ENCODE measurements at places on chromosomes 6 and 20.
A peak's percentile ranks its signal among the peaks of the same experiment; 100 is the strongest.

DNA sequence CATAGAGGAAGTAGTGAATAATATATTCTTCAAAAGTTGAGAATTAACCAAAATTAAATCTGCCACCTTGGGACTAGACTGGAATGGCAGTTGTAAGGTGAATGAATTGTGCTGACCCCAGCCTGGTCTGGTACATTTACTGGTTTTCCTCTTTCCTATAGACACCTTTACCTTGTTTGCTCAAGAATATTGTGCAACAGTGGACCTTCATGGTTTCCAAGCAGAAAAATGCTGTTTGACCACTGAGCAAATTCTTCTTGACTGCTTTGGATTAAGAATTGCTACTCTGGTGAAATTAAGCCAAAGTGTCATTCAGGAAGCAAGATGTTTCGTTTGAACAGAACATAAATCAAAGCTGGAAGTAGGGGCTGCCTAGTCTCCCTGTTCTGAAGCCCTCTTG is 156.6 kb upstream of the TAB2 start:
- no peak for DNase-seq

GRCh38 chr20:25275813-25276532 is 28.1 kb downstream of the PYGB start:
- no peak for DNase-seq

DNA sequence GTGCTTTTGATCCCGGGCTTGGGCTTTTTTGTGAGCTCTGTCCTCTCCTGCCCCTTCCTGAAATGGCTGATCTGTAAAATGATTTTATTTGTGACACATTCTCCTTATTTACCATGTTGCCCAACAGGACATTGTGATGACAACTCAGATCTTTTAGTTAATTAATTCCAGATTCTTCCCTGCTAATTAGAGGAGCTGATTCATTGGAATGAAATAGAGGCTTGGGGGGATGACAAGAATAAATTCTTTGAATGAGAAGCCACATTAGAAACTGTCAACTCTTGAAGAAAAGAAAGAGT is 26.1 kb upstream of the GABRR1 start:
- no peak for DNase-seq

DNA sequence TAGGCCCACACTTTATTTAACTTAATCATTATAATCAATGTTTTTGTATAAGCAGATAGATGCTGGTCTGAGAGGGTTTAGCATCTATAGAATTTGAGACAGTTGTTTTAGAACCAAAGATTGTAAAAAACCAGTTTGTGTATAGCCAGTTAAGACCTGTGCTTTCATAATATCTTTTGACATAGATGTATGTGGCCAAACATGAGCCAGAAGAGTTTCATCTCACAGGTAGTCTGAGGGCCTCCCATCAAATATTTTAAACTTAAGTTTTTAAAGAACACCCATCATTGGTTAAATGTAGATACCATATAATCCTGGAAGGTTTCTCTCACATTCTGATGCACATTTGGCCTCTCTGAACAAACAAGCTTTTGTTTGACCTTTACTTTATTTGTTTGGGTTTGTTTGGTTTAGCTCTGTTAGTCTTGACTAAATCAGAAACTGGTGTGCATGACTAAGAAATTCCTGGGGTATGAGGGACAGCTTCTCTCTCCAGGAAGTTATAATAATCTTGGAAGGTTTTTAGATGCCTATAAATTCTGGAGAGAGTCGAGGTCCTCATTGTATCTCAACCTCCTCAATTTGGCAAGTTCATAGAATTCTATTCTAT is 58.0 kb upstream of the TMEM200A start:
- peak; percentile 91 for DNase-seq

DNA sequence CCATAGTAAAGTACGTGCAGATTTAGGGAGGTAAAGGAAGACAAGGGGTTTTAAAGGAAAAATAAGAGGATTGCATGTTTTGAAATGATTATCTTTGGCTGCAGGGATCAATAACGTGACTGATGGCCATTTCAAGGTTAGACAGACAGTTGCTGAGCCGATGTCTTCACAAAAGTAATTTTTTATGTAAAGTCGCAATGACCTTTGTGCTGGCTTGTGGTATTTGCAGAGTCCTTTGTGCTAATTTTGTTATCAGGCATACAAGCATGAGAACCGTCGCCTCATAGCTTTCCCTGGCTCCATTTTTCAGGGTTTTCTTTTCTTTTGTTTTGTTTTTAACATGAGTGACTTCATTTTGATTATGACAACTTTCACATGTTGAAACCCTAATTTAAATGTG is 605.7 kb upstream of the GJE1 start:
- no peak for DNase-seq

DNA sequence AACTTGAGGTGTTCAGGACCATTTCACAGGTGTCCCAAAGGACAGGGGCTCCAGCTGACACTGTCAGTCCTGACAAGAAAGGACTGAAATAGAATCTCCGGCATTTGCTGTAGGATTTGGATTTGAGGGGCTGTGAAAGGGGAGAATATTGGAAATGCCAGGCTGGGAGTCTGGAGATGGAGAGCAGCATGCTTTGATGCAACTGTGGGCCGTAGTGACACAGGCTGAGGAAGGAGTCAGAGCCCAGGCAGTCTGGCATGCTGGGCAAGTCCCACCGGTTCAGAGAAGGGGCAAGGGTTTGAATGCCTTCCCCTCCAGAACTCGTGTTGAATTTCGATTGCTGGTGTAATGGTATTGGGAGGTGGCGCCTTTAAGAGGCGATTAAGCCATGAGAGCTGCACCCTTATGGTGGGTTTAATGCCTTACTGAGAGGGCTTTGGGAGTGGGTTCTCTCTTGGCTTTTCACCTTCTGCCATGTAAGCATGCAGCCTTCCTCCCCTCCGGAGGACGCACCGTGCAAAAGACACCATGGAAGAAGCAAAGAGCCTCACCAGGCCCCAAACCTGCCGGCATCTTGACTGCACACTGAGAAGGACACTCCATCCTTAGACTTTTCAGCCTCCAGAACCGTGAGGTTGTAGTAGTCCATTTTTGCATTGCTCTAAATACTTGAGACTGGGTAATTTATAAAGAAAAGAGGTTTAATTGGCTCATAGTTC is 9.4 kb upstream of the PYGB start:
- DNase-seq = peak; percentile 73

GRCh38 chr20:9163251-9163650 is 94.4 kb downstream of the PLCB4 start:
- DNase-seq = no peak

GRCh38 chr6:153140299-153140698 is 9.2 kb upstream of the RGS17 start:
- no peak for DNase-seq

DNA sequence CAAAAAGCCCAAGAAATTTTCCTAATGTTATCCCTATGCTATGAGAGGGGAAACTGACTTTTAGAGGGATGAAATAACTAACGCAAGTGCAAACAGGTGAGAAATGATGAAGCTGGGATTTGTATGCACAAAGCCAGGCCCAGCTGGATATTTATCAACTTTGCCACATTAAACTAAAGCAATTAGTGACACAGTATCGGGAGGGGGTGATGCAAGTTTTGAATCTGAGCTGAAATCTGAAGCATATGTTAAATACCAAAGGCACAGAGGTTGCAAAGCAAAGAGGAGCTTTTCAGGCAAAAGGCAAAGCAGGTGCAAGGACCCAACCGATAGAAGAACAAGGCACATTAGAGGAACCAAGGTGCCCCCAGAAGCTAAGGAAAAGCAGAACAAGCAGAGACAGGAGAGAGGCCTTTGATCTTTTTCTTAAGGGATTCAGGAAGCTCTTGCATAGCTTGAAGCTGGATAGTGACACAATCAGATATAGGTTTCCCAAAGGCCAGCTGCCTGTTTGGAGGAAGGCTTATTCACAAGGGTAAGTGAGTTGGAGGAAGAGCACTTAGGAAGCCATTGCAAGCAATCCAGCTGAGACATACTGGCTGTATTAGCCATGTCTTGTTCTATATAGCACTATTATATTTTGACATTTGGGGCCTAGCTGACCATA is 207.5 kb downstream of the HIVEP2 start:
- peak; percentile 41 for DNase-seq

- DNase-seq = peak; percentile 89
These were observed 57.6 kb upstream of the IPCEF1 start for GRCh38 chr6:154414021-154414813.

DNA sequence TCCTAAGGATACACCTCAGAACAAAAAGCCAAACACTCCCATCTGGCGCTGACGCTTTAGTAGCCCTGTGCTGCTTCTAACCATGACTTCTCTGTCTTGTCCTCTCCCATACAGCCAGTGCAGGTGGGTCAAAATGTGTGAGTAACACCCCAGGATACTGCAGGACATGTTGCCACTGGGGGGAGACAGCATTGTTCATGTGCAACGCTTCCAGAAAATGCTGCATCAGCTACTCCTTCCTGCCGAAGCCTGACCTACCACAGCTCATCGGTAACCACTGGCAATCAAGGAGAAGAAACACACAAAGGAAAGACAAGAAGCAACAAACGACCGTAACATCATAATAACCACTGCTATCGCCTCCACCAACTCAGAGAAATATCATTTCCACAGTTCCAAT is 1.4 kb downstream of the DEFB132 start:
- DNase-seq = peak; percentile 16

GRCh38 chr6:127858727-127859391 is 42.0 kb downstream of the THEMIS start:
- no peak for DNase-seq

DNA sequence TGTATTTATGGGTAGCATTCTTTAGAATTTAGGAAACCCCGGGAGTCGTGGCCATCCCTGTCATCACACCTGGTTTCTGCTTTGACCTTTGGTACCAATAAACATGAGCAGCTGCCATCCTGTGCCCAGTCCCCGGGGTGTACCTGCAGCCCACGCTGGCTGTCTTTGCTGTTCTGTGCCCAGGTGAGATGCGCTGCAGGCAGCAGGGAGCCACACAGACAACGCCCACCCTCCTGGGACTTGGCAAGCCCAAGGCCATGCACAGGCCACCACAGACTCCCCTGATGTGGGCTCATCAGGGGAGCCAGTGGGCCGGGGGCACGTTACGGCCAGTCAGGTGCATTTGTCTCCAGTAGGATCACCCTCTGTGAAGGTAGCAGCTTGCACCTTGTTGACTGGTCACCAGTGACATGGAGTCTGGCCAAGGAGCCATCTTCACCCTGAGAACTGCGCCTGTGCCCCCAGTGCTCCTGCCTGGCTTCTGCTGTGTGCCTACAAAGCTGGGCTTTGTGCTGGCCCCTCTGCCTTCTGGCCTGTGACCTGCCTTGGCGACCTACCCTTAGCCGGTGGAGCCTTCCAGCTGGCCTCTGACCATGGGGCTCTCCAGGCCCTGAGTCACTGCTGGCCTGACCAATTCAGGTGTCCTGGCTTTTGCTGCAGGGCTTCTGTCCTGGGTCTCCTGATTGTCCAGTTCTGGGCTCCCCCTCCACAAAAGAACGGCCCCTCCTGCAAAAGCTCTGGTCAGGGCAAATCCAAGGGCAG is 14.2 kb upstream of the UNC93A start:
- DNase-seq = no peak

GRCh38 chr20:6053776-6054688 is at the start of gene LRRN4:
Gene LRRN4 (minus strand): TSS chr20:6054060. CDS start chr20:6052799, 1,261 bp downstream.
- DNase-seq = peak; percentile 26

DNA sequence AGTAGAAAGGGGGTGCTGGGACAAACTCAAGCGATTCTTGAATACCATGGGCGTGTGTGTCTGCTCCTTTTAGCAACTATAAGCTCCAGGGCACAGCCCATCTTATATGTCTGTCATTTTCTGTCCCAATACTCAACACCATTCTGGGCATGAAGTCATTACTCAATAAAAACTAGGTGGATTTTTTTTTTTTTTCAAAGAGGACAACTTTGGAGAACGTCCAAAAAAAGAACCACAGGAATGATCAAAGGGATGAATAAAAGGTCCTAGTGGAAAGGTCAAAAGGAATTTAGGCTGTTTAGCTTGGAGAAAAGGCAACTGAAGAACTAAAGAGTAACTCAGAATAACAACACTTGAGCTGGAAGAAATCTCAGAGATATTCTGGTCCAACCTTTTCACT is 24.4 kb downstream of the UQCC1 start:
- peak; percentile 63 for DNase-seq

- no peak for DNase-seq
These were observed 545 bp downstream of the SLC35D3 start for GRCh38 chr6:136922685-136923006.

DNA sequence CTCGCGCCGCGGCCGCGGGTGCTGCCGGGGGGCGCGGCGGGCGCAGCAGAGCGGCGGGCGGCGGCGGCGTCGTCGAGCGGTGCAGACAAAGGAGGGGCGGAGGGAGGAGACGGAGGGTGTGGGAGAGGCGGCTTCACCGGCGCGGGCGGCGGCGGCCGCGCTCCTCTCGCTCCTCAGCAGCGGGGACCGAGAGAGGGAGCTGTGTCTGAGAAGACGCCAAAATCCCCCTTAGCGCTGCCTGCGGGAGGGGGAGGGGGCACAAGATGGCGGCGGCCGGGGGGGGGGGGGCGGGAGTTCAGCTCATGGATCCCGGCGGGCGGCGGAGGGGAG is 296 bp downstream of the ADNP start:
- no peak for DNase-seq

- no peak for DNase-seq
These were observed 68.7 kb downstream of the SYTL3 start for GRCh38 chr6:158718461-158719046.

DNA sequence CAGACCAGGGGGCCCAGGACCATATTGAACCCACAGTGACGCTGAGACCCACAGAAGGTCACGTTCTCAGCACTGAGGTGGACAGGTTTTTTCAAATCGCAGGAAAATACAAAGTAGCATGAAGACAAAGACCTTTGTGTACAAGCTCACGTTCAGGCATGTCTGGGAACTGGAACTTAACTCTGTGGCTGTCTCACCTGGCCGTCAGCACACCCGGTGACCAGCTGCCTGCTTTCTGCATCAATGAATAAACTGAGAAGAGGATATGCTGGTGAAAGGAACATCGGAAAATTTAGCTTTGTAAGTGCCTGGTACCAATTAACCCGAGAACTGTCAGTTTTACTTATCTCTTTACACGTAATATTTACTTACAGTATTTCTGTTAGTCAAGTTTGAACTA is 36.5 kb downstream of the WDR27 start:
- DNase-seq = no peak

DNA sequence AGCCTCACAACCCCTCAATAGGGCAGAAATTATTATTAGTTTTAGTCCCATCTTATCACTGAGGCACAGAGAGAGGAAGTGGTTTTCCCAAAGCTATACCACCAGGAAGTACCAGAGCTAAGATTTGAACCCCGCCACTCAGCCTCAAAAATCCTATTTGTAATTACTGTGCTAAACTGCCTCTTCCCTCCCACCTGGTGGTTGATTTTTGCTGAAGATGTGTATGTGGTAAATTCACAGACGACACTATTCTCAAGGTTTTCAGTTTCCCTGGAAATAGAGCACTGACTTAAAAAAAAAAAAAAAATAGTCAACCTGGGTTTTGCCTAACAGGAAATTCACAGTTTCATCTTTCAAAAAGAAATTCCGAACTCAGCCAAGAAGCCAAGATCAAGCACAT is 57.9 kb downstream of the TSHZ2 start:
- DNase-seq = no peak

GRCh38 chr20:63433351-63433750 is 39.1 kb downstream of the KCNQ2 start:
- no peak for DNase-seq

DNA sequence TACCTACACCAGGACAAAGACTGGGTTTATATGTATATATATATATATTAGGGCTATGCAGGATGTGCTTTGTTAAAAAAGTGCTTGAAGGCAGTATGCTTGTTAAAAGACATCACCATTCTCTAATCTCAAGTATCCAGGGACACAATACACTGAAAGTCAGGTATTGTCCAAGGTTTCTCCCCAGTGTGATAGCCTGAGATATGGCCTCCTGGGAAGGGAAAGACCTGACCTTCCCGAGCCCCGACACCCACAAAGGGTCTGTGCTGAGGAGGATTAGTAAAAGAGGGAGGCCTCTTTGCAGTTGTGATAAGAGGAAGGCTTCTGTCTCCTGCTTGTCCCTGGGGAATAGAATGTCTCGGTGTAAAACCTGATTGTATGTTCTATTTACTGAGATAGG is 156.9 kb downstream of the GPX5 start:
- no peak for DNase-seq
